NCI-H524 (cell line): ENCODE measurements at places on chromosomes 7 and 10.
A peak's percentile ranks its signal among the peaks of the same experiment; 100 is the strongest.

DNA sequence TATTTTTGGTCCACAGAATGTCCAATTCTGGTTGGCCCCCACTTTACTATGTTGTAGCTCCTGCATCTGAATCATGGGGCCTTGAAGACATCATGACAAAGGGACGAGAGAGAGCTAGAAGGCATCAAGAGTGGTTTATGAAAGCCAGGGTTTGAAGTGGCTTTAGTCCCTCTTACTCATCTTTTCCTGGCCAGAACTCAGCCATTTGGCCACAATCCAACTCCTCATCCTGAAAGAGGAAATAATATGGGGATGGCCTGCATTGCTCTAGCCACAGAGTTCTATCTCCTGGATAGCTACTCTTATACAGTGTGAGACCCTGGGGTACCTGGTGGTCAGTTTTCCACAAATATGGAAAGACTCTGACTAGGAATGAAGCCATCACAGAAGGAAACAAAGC, 418.9 kb downstream of the XPNPEP1 start:
- DNase-seq, result no peak

DNA sequence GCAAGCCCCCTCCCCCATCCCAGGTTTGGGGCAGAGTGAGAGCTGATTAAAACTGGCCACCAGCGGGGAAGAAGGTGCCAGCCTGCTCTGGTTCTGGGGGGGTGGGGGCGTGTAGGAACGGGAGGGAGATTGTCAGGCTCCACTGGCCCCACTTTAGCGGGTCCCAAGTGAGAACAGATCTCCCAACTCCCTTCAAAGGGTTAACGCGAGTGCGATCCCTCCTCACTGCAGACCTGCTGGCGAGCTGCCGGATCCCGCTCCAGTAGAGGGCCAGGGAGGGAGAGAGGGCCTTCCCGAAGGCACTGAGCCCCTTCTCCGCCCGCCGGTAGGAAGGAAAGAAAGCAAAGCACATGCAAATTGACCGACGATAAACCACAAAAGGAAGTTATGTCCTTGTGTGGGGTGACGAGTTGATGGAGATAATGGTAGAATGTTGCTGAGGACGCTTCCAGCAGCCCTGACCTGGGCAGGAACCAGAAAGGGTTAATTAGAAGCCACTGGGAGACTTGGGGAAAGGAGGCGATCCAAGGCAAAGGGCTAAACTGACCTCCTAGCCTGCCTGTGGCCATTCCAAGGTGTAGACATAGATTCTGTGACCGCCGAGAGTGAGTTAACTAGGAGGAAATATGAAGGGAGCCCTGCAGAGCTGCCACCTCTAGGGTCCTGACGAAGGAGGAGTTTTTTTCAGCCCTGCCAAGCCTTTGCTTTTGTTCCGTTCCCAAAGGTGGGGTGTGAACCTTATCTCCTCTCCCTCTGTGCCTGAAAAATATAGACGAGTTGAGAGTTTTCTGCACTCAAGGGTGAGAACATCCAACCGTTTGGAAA, 1.5 kb downstream of the NRG3 start:
- DNase-seq, result peak; percentile 45

DNA sequence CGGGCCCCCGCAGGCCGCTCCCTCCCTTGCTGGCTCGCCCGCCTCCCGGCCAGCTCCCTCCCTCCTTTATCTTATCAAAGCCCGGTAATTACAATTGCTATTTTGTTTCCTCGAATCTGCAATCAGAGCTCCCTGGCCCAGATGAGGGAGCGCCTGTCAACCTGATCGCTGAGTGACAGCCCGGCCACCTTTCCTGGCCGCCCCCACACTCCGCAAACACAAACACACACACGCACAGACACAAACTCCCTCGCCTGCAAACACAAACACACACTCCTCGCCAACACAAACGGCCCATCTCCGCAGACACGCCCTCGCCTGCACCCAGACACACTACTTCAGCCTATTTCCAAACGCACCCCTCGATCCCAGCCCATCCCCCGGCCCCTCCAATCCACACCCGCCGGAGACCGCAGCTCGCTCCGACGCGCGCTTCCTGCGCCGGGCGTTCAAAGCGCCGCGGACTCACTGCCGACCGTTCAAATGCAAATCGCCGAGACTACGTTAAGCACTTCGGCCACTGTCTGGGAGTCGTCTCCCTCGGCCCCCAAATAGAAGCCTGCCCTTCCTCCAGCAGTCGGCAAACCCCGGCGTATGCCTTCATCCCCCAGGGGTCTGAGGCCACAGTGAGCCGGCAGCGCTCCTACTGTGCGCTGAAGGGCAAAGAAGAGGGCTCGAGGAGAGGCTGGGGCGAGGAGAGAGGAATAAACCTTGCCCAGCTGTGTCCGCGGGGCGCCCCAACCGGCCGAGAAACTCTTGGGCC, 3.0 kb upstream of the FGF8 start:
- no peak for DNase-seq

DNA sequence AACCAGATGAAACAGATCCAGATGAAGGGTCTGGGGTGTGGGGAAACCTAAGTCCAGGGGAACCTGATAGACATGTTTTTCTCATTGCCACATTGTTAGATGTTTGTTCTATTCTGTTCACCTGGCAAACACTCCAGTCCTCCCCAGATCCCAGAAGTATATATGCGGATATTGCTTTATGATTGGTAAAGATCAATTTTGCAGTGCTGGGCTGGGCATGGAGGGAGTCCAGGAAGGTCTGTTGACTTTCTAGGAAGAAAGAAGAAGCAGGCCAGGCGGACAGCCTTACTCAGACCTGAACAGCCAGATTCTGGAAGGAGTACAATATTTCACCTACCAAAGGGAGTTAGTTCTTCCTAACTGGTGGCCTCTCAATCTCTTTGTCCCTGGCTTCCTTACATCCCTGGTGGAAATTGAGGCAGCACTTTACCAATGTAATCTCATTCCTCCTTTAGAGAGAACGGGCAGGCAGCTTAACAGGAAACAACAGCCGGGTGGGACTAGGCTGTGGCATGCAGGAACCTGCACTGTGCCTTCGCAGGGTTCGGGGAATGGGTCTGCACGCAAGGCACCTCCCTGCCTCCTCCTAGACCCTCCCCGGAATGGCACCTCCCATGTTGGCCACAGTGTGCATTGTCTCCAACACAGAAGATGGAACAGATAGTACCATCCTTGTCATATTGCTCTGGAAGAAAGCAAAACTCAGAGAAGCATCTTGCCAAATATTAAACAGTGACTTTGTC, 930 bp downstream of the GIMAP6 start:
- no peak for DNase-seq

DNA sequence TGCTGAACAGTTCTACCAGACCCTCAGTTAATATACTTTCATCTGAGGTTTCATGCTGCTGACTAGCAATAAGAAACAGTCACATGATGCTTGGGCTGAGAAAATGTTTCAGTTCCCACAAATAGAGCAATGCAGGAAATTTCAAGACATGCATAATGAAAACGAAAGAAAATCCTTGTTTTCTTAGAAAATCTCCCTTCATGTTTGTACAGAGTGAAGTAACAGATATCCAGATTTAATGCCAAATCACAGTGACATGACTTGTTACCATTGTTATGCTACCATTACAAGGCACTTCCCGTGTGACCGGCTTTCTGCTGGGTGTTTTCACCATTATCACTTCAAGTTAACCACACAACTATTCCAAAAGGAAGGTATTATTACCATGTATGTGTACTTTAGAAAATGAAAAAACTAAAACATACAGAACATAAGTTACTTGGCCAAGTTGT, 121.7 kb downstream of the DOCK4 start:
- no peak for DNase-seq

DNA sequence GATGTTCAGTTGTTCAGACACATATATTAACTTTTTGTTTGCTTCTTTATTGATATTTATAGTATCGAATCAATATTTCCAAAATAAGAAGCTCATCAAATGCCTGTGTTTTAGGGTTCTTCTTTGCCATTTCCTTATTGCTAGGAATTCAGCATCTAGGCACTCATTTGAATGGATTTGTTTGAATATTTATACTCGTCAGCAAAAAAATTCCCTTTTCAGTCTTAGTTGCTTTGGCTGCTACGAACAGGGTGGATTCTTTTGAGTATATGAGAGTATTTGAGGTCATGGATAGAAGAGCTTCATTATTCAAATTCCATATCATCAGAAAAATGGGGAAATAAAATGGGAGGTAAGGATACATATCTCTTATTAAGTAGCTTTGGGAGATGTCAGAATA, 706.9 kb downstream of the NRG3 start:
- no peak for DNase-seq

DNA sequence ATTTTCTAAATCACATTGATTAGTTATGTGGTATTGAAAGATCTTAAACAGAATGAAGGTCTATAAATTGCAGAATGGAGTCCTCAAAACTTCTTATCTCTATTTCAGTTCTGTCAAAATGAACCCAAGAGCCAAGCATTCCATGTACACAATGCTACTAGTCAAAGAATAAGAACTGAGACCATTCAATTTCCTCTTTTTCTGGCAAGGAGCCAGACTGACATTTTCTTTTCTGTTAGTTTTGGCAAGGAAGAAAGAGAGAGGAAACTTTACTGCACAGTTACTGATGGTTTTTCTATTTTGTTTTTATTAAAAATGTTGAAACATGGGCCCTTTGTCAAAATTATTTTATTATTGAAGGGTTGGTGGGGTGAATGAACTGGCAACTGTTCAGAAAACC, 181.8 kb upstream of the FERD3L start:
- no peak for DNase-seq

- DNase-seq, result no peak
These were observed 24.0 kb upstream of the BMPER start for GRCh38 chr7:33881316-33881715.

- DNase-seq, result no peak
These were observed 23.1 kb upstream of the SDHAF3 start for GRCh38 chr7:97094284-97094930.

- no peak for DNase-seq
These were observed 262.4 kb downstream of the GRID1 start for GRCh38 chr10:86104156-86104555.

- DNase-seq, result peak; percentile 39
These were observed 486 bp upstream of the LHFPL3 start for GRCh38 chr7:104327938-104328295.

DNA sequence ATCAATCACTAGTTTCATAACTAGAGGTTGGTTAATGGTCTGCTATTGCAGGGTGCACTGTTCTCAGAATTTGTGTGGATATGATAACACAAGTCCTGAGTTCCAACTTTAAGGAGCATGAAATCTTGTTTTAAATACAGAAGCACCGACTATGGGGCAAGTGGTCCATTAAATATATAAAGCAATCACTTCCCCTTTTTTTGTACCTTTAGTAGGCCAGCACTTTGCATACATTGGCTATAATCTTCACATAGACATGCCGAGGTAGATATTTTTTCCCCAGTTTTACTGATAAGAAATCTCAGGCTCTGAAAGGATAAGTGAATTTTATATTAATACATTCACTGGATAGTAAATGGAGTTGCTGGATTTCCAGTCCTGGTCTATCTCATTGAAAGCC, 286.3 kb downstream of the NRG3 start:
- no peak for DNase-seq

- no peak for DNase-seq
These were observed 367.8 kb downstream of the PPP1R3A start for GRCh38 chr7:113550966-113551365.

- DNase-seq, result peak; percentile 5
These were observed 86.6 kb downstream of the FRMD4A start for GRCh38 chr10:14244147-14244546.

- DNase-seq, result no peak
These were observed 2.0 kb downstream of the GARS1 start for GRCh38 chr7:30596721-30597120.

DNA sequence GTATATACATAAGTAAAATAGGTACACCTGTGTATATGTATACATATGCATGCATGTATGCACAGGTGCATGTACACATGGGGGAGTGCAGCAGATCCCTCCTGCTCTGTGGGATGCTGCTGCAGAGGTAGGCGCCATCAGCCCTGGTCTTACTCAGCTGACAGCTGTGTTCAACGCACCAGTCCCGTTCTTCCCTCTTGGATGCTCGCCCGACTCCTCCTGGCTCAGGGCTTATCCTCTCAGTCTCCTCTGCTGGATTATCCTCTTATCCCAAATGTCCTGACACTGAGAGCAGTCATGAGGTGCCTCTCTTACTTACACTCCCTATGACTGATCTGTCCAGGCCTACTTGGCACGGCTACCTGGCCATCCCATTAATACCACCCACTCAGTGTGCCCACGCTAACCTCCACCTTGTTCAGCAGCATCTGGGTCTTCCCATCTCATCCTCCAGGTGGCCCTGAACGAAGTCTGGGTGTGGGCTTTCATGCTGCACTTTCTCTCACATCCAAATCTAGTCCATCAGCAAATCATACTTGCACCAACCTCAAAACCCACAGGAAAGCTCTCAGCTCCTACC, 357.1 kb downstream of the TCERG1L start:
- no peak for DNase-seq

DNA sequence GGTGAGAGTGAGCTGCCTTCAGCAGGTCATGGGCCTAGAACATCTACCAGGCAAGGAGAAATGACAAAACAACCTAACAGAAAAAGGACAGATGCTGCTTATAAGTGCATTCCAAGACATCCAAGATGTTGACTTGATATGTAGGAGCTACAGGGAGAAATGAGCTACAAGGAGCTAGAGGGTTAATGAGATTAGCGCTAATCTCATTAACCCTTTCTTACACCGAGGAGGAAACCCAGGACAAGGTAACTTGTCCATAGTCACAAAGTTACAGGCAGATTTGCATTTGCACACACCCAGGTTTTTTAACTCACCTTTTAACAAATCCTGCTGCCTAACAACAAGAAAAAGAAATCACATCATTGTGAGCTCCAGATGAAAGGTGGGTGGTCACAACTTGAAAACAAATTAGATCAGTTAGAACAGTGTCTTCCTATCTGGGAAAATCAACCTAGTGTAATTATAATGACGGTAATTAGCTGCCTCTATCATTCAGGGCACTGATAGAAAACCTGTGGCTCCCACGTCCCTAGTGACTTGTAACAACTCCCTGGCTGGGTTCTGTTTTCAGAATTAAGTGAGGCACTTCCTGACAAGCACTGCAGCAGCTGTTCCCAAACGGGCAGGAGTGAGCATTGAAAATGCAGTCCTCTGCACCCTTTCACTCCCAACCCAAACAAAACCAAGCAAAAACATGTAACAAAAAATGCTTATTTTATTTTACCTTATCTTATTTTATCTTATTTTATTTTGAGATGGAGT, 5.7 kb downstream of the KIAA1549 start:
- DNase-seq, result peak; percentile 74

DNA sequence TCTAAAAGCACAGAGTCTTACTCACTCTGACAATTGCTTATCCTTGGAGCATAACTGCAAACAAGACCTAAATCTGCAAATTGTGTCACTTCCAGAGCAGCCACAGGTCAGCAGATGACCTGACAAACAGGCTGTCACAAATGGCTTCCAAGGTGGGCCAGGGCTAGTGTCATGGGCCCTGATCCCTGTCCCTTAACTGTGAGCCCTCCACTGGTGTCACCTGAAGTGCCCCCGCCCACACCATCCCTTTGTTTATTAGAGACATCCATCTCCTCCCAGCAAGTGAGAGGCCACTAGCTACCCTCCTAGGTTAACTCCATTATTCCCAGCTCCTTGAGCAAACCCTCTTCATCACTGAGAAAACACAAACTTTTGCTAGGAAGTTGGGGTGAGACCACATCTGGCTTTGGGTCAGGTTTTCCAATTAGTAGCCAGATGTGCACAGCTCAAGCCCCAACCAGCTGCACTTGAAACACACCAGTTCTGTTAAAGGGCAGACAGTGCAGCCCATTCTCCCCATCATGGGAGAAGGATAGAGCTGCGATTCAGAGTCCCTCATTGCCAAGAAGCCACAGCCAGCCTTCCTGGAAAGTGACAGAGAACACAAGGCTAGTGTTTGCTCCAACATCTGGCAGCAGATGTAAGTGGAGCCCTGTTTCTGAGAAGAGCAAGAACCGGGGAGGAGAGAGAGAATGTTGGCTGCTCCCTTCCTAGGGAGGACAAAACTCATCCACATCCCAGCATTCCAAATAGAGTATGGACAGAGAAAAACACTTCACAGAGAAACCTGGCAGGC, 75.7 kb upstream of the NANOS1 start:
- no peak for DNase-seq
